Vagina (tissue), 2 donors: ENCODE measurements at places on chromosomes 1 and 21.
A peak's percentile ranks its signal among the peaks of the same experiment; 100 is the strongest.

DNA sequence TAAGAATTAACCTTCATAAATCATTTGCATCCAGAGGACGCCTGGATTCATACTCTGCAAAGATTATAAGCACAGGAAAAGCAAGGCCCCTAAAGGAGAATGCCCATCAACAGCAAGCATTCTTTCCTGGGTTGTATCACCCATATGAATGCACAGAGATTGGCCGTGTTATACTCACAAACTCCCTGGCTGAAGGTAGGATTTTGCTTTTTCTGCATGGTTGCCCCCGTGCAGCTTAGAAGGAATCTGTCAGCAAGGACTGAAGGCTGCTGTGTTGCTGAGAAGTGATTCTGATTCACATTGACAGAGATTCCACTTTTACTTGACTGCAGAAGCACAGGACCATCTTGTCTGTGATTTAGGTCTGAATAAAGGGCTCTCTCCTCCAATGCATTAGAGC, 283.0 kb downstream of the LRRIQ3 start:
- DNase-seq: no peak

DNA sequence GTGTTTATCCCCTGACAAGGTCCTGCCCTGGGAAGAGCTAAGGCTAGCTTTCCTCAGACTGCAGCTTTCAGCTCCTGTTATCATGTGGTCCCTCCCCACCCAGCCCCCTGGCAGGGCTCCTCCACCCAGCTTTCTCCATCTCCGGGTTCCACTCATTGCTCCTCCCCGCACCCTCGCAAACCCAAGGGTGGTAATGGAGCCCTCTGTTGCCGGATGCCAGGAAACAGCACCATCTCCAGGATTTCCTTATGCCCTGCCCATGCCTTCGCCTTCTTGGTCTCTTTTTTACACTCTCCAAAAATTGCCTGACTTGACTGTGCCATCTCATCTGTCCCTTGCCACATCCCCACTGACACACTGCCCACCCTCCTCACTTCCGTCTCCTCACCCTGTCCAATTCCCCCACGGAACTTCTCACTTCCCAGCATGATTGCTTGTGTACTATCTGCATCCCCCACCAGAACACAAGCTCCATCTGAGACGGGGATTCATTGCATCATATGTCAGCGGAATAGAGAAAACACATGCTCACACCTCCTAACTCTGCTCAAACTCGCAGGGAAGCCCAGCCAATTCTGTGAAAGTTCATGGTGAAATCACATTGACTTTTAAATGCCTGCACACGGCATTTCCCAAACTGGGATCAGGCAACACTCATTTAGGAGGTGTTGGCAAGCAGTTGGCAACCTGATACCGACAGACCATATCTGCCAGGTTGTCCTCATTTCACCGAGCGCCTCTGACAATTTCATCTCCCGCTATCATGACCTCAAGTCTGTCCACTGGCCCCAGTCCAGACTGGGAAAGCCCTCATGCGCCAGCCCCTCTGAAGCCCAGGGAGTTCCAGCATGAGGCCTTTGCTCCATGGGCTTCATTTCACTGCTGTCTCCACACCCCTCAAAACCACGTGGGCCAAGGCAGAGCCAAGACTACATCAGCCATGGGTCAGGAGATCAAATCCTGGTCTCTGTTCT, 201.1 kb downstream of the MATN1 start:
- DNase-seq: peak; percentile 97

GRCh38 chr1:180917306-180918065, 4.8 kb downstream of the KIAA1614 start:
- DNase-seq: no peak

DNA sequence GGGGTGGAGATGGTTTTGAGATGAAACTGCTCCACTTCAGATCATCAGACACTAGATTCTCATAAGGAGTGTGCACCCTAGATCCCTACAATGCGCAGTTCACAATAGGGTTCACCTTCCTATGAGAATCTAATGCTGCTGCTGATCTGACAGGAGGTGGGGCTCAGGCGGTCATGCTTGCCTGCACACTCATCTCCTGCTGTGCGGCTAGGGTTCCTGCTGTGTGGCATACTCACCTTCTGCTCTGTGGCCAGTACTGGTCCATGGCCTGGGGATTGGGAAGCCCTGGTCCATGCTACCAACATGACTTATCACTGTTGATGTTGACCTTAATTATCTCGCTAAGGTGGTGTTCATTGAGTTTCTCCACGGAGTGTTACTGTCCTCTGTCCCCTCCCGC, 144.5 kb downstream of the NAV1 start:
- DNase-seq: no peak

- DNase-seq: no peak
Measured at GRCh38 chr1:53369034-53369750, 41.3 kb upstream of the LRP8 start.

DNA sequence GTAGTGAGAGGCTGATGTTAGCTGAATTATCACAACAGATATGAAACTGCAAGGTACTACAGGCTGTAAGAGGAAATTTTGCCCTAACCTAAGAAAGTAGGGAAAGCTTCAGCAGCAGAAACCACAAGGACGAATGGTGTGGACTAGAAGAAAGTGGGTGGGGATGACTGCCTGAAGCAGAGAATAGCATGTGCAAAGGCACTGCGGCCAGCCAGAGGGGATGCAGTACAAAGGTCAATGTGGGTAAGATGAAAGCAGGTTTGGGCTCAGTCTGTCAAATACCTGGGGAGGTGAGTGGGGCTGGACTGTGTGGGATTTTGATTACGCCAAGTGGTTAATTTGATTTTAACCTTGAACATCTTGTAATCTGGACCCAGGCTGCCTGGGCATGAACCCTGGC, 199.3 kb upstream of the GALNT2 start:
- no peak for DNase-seq

- no peak for DNase-seq
Measured at GRCh38 chr1:1305300-1306069, 2.2 kb downstream of the ACAP3 start.

- no peak for DNase-seq
Measured at GRCh38 chr1:69148731-69149130, 419.0 kb upstream of the LRRC7 start.

GRCh38 chr1:112509005-112509659, 367 bp downstream of the WNT2B start:
- DNase-seq: no peak

- no peak for DNase-seq
Measured at GRCh38 chr1:240399381-240399780, 212.6 kb downstream of the GREM2 start.

- DNase-seq: no peak
Measured at GRCh38 chr1:39194398-39195051, 10.0 kb upstream of the MACF1 start.

GRCh38 chr1:203636291-203636690, 9.7 kb downstream of the ATP2B4 start:
- DNase-seq: no peak

DNA sequence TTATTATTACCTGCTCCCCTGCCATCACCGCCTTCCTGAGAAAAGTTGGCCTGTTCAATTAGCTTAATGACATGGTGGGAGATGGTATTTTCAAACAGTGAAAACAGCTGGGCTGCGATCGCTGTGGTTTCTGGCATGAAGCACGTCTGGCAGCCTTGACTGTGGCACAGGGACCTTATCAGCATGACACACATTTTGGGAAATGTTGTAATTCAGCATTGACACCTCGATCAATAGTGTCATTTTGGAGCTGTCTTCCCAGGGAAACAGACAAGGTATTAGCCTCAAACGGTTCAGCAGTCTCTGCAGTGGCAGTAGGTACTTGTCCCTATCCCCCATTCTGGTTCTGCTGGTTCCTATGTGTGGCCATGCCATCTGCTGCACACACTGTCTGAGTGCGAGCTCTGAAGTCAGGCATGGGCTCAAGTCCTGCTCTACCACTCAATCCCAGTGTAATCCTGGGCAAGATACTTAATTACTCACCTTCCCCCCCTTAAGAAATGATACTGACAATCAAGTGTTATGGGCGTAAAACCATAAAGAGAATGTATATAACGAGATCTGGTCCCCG, 154.5 kb upstream of the KCND3 start:
- DNase-seq: no peak

DNA sequence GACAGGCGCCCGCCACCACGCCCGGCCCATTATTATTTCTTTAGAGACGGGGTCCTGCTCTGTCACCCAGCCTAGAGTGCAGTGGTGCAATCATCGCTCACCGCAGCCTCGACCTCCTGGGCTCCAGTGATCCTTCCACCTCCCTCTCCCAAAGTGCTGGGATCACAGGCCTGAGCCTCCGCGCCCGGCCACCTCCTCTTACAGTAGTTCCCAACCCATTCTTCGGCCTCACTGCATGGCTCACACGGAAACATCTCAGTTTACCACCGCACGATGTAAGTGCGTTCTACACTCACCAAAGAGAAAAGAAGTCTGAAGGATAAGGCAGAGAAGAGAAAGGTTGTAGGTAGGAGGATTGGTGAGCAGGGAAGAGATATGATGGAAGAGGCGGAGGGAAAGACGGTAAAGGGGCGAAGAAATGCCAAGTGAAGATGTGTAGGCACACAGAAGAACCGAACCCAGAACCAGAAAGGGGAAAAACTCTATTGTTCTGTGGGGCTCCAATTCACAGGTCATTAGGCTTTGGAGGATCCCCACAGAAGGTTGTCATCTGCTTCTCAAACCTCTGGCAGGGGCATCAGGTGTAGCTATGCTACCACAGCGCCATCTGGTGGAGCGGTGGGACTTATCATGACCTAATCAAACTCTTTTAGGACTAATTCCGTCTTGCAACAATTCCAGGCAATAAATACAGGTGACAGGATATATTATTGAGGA, 504.2 kb downstream of the SMYD3 start:
- DNase-seq: no peak

DNA sequence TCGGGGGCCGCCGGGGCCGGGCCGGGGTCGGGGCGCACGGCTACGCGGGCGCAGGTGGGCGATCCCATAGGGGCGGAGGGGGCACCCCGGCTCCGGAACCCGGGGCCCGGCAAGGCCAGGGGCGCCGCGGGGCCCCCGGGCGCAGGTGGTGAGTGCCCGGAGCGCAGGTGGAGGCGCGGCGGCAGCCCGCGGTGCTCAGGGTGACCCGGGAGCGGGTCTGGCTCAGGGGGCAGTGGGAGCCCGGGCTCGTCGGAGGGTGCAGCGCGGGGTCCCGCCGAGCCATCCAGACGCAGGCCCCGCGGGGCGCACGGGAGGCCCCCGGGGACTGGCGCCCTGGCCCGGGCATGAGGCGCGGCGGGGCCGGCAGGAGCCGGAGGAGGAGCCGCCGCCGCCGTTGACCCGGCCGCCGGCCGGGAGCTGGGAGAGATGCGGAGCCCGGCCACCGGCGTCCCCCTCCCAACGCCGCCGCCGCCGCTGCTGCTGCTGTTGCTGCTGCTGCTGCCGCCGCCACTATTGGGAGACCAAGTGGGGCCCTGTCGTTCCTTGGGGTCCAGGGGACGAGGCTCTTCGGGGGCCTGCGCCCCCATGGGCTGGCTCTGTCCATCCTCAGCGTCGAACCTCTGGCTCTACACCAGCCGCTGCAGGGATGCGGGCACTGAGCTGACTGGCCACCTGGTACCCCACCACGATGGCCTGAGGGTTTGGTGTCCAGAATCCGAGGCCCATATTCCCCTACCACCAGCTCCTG, 489 bp downstream of the CELSR2 start:
- no peak for DNase-seq

- no peak for DNase-seq
Measured at GRCh38 chr1:25468033-25468432, 37.3 kb downstream of the MACO1 start.

DNA sequence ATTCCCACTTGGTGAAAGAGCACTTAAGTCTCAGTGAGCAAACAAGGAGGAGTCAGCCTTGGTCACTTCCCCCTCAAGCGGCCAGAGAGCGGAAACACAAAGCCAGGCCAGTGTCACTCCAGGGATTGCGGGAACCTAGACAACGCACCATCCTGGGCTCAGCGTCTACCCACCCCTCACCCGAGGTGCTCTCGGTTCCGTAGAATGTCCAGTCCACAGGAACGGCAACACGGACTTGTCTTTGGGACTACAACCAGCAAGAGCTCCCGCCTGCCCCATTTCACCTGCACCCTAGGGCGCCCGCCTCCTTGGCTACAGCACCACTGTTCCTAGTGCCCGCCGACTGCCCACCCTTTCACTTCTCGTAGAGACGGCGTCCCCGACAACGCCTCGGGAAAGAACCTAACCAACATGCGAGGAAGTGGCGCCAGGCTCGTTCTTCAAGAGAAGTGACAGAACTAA, 509 bp downstream of the GDAP2 start:
- DNase-seq: no peak

- no peak for DNase-seq
Measured at GRCh38 chr1:240571782-240572181, 40.2 kb downstream of the GREM2 start.

- DNase-seq: no peak
Measured at GRCh38 chr1:232533328-232533727, 96.6 kb downstream of the SIPA1L2 start.

DNA sequence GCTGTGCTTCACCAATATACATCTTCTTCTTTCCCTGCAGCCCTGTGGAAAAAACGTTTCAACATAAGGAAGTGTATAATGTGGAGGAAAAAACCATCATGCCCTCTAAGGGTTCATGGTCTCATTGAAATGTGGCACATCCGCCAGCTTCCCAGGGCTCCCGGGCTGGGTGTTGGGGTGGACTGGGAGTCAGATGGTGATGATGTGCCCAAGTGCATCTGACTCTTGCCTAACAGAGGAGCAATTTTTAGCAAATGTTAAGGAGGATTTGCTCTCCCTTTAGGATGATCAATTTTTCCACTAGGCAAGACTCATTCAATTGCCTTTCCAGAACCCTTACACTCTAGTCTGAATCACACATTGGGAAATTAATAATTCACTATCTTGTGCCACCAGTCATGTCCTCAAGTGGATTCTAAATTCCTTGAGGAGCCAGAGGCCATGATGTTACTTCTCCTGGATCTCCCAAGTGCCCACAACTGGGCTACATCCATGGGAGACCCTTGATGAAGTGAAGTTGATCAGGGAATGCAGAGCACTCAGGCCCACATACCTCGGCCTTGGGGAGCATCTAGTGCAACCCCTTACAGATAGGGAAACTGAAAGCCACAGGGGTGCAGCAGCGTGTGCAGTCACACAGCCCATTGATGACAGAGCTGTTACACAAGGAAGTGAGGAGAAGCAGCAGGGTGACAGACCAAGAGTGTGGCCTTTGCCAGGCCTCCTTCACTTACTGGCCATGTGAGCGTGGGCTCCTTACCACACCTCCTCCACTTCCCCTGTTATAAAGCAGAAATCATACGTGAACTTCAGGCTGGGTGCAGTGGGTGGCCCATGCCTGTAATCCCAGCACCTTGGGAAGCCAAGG, 100.0 kb upstream of the SLC44A3 start:
- DNase-seq: no peak

DNA sequence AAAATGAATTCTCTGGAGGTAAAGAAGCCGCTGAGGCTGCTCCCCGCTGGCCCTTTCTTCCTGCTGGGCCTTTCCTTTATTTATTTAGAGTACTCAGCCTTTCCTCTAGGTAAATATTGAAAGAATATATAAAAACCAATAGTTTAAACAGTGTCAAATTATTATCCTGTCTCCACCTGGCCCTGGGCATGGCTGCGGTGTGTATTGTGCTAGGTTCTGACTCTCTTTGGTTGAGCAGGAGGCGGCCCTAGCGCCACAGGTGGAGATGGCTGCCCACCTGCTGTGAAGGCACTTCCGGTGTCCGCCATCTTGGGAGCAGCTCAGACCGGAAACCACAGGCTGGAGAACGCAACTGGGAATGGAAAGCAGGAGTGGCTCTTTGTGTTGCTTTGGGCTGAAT, 29.0 kb upstream of the CLDN14 start:
- no peak for DNase-seq
